ENCODE measurements at places on chromosomes 7 and 10.

DNA sequence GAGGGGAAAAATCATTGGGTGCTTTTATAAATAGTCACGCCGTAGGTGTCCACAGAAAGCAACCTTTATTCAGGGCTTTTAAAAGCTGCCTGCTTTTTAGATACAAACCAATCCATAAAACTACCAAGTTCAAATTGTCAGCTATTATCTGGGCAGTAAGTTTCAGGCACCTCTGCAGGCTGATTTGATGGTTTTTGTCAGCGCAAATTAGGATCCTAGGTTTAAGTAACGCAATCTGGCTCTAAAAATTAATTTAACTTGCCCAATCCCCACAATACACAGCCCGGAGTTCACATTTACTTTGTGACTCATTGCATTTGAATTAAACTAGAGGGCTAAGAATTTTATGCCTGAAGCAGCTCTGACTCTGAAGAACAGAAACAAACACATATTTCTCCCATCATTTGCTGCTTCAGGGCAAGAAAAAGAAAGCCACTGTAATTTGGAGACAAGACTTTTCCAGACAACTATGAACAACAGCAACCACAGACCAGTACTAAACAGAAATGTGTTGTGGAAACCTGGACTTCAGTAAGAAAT lies 43.3 kb downstream of the NRP1 start:
- DNase-seq, result no peak

- DNase-seq, result no peak
Measured at GRCh38 chr7:25894002-25894901, 257.7 kb upstream of the NFE2L3 start.

DNA sequence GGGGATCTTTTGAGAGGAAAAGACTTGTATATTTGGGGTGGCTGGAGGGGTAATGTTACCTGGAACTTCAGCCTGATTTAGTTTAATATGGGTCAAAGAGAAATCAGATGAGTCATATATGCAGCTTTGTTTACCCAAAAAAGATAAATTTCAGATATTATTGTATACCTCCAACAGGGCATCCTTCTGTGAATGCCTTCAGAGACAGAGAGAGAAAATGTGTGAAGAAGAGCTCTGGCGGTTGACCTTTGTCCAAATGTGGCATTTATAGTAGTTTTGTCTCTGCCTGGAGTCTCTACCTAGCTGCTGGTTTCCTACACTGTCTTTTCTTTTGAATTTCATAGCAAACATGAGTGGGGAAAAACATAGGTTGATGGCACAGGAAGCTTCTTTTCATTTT lies 21.6 kb downstream of the LRMDA start:
- no peak for DNase-seq

DNA sequence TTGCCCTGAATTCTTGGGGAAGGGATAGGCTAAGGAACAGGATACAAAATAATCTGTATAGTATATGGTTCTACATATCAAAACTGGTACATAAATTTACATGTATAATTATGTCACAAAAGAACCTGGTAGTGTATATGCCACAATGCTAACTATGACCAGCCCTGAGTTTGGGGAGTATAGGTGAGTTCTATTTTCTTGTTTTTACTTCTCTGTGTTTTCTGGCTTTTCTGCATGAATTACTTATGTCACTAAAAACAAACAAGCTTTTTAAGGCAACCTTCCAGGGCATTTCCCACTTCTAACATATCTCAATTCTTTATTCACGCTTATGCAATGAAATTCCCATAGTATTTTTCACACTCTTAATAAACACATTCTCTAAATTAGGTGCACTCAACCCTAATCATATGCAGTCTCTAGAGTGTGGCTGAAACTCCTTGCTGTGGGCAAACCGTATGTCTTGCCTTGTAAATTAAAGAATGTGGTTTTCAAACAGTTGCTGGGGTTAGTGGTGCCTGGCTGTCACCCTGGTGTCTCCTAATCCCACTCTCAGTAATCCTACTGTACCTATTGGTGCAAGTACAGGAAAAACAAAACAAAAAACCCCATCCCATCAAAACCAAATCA lies 14.0 kb upstream of the INSIG1 start:
- DNase-seq, result no peak

DNA sequence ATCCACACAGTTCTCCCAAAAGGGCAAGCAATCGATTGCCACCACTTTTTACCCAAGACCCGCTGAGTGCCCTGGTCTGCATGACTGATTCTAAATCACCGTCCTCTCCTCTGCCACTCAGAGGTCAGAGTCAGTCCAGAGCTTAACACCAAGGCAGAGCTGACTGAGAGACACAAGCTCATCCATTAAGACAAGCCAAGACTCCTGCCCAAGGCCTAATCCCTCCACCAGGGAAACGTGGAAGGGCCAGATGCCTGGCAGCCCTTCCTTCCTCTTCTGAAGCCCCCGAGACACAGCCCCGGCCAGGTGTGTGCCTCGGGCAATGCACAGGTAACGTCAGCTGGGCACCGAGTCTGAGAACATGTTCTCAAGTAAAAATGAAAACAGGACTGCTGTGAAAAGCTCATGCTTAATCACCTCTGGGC lies 51.7 kb downstream of the DIP2C start:
- no peak for DNase-seq

GRCh38 chr7:112959276-112959675 lies 127.4 kb downstream of the GPR85 start:
- no peak for DNase-seq
